HCEC 1CT (cell line): ENCODE measurements at places on chromosomes 2 and 18.

DNA sequence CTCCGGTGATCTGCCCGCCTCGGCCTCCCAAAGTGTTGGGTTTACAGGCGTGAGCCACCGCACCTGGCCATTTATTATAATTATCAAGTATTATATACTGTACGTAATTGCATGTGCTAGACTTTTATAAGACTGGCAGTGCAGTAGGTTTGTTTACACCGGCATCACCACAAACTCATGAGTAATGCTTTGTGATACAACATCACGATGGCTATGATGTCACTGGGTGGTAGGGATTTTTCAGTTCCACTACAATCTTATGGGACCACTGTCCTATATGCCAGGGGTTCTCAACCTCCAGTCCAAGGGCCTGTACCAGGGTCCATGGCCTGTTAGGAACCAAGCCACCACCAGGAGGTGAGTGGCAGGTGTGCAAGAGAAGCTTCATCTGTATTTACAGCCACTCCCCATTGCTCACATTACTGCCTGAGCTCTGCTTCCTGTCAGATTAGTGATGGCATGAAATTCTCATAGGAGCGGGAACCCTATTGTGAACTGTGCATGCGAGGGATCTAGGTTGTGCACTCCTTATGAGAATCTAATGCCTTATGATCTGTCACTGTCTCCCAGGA is 9.4 kb downstream of the SCYGR4 start:
- peak; percentile 15 for DNase-seq

DNA sequence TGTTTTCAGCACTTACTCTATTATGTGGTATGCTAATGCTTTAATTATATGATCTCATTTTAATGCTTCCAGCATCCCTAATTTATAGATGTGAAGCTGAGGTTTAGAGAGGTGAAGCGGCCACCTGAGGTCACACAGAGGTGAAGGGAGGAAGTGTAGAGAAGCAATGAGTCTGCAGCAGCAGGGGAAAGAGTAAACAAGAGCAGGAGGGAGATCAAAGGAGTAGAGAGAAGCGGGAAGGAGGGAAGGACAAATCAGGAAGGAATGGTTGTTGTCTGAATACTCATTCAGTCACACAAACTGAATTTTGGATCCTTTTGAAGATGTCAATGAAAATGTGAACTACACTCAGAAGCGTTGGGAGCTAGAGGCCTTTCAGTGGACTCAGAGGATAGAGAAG is 130.0 kb downstream of the CPS1 start:
- no peak for DNase-seq

DNA sequence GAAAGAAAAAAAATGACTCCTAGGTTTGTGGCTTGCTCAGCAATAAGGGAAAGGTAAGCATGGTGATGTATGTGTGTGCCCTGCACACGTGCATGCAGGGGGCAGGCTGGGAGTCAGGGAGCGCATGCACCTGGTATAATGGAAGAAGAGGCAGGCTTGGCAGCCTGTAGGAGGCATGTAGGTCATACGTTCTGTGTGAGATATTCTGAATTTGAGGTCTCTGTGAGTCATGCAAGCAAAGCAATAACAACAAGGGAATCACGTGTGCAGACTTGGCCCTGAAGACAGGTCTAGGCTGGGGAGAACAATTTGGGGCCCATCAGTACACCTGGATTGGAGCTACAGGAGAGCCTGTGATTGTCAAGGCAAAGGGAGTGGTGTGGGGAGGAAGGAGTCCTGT is 94.5 kb upstream of the TTC39C start:
- peak; percentile 6 for DNase-seq

DNA sequence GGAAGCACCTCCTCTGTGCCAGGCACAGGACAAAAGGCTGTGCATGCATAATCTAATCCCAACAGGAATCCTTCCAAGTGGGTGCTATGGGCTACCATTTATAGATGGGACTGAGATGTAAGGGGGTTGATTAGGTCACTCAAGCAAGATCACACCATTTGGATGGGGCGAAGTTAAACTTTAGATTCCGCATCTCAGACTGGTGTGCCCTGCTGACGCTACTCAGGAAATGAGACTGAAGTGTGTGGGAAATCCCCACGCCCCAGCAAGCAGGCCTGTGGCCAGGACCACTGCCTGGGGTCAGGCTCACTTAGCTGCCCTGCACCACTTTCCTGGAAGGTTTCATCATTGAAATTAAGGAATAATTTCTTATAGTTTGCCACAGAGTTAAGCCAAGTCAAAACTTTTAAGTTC is 70.5 kb upstream of the PPP1CB start:
- peak; percentile 35 for DNase-seq

DNA sequence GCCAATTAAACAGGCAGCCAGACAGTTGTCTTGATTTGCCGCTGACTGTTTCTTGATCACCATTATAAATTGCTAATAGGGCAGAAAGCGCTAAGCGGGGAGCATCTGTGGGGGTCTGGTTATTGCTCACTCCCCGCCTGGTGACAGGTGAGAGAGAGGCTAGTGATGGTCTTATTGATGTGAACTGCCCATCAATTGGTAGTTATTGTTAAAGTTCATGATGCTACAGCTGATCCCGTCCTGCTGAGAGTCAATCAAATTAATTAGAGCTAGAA is 148.5 kb downstream of the LNPK start:
- no peak for DNase-seq

DNA sequence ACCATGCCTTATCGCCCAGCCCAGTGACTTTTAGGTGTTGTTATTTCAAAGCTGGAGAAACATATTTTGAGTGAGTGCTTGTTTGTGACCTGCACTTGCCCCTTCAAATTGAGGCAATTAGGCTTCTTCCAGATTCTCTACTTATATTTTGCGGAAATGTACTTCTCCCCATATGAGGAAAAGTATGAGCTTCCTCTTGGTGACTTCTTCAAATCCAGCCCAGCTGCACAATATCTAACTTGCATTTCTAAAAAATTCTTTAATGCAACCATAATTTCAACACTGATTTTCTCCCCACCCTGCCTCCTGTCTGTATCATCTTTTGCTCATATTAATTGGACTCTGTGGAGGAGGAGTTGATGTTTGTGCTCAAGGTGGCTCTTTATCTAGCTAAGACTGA is 391.2 kb upstream of the POU3F3 start:
- DNase-seq = no peak

GRCh38 chr2:191790737-191791136 is 56.2 kb downstream of the CAVIN2 start:
- DNase-seq = peak; percentile 16

DNA sequence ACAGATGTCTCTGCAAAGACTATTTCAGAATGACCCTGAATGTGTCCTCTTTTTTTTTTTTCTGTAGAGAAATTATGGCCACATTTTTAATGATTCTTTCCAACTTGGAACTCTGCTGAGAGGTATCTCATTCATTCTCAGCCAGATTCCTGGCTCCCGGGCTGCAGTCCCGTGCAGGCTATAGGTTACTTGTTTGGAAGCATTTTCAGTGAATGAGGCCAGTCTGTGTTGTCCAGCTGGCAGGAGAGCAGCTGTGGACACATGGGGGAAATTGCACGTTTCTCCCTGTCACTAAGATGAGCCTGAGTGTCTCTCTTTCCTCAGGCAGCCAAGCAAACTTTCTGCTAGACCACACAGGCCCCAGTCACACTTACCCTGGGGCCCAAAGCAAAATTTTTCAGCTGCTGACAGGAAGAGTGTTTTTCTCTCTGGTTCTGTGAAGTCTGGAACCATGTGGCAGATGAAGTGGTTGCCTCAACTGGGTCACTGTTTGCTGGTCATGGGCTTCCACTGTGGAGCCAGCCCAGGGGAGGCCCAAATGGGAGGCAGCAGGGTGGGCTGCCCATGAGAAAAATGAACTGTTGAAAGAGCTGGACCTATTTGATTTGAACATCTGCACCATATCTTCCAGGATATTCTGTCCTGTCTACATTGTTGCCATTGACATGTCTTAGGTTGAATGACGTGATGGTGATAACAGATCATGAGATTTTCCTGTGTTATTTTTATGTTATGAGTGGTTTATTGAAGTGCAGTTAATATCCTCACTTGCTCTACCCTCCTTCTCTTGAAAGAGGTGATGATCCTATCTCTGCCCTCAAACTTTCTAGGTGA is 431.2 kb downstream of the LPIN1 start:
- DNase-seq = no peak

GRCh38 chr2:222960126-222960525 is 91.9 kb upstream of the KCNE4 start:
- no peak for DNase-seq

DNA sequence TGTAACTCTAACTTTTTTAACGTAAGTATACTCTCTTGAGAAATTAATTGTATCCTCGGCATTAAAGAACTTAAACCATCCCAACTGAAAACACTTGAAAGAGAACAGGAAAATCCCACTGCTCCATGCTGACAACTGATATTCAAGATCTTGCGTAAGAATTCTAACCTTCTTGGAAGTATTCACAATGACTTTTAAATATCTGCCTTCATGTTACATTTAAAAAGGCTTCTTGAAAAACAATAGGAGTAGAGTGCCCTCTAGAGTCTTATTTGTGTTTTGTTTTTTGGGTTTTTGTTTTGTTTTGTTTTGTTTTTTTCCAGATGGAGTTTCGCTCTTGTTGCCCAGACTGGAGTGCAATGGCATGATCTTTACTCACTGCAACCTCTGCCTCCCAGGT is 65.4 kb upstream of the DNAJC10 start:
- DNase-seq = peak; percentile 81

DNA sequence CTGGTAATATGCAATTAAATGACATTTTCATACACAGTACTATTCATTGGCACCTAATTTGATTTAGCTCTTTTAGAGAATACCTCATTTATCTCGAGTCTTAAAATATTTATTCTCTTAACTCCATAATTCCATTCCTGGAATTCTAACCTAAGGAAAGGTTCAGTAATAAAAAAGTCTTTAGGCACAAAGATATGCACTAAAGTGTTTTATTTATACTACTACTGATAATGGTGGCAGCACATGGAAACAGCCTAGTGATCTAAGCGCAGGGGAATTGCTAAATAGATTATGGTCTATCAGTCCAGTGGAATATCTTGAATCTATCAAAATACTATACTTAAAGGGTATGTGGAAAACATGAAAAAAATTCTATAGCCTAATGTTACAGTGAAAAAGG is 142.5 kb upstream of the LTBP1 start:
- DNase-seq = no peak

DNA sequence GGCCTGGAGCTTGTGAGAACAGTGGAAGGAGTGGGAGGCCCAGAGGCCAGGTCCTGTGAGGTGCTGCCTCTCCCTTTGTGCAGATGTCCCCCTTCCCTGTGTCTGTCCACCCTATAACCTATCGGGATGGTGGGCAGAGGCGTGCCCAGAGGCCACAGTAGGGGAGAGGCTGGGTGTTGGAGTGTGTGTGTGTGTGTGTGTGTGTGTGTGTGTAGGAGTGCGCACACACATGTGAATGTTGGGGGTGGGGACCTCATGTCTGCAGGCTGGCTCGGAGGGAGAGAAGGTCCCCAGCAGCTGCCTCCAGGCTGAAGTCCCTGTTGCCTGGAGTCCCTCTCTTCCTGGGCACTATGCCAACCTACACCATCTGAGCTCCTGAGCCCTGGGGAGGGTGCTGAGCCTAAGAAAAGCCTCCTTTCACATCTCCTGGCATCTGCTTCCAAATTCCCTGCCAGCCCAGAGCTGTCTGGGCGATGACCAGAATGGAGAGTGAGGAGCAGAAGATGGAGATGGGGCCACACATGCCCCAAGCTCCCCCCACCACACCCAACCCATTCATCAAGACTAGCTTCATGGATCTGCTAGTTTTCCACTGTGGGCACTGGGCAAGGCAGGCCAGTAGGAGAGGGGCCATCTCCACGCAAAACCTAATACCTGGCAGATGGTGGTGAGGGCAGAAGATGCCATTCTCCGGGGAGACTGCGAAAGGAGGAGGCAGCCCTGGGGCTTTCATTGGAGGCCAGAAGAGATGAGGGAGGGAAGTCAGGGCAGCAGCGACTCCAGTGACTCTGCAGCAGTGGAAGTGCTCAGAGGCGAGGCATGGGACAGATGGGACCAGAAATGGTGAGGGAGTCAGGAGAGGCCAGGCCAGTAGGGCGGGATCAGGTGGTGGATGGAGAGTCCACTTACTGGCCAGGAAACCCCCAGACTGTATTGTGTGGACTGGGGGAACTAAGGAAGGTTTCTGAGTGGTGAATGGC is 20.3 kb downstream of the KCNK3 start:
- DNase-seq = no peak

- DNase-seq = no peak
Measured at GRCh38 chr2:238570391-238570790, 143.7 kb downstream of the ASB1 start.

DNA sequence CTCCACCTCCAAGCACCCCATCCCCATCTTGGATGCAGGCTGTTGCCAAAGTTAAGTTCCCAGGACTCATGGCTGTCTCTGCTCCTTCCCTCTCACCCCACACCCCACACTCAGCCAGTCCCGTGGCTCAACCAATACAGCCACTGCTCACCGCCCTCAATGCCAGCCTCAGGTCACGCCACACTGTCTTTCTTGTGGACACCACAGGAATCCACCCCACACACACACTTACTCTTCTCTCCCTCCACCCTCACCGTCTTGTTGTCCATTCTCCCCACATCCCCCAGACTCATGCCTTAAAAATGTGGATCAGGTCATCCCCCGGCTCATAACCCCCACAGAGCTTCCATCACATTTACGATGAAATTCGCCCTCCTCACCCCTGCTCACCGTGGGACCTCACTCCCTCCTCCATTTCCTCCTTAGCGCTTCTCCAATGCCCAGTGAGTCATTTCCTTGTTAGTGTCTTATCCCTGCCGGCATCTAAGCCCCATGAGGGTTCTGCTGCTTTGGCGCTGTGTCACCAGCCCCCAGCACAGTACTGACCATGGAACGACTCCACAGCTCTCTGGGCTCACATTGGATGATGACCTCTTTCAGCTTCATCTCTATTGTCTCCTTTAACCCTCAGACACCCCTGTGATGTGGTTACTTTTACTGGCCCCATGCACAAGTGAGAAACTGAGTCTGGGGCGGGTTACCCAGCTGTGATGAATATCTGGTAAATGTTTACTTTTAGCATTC is 13.8 kb downstream of the MLPH start:
- DNase-seq = peak; percentile 100

- no peak for DNase-seq
Measured at GRCh38 chr2:97931858-97932225, 63.9 kb downstream of the TMEM131 start.

DNA sequence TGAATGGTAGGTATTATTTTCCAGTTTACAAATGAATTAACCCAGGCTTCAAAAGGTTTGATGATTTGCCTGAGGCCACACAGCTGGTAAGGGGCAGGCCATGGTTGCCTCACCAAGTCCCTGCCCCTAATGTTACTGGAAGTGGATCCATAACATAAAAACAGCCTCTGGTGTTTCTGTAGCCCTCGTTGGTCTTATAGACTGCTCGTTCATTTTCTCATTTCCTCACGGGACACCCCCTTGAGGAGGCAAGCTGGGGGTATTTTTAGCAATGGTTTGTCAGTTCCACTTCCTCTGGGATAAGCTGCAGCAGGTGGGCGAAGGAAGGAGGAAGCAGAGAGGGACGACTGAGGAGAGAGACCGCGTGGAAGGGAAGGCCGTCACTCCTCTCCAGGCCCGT is 32.9 kb upstream of the NDUFV2 start:
- DNase-seq = no peak

GRCh38 chr2:8644605-8645175 is 37.2 kb upstream of the ID2 start:
- DNase-seq = no peak

GRCh38 chr18:6561420-6561861 is 146.7 kb upstream of the L3MBTL4 start:
- peak; percentile 37 for DNase-seq
